ENCODE measurements at places on chromosomes 3 and 15.

GRCh38 chr3:21734746-21735145, 16.3 kb downstream of the ZNF385D start:
- DNase-seq, result no peak

GRCh38 chr15:88393719-88394519, 73.3 kb downstream of the MRPL46 start:
- no peak for DNase-seq

GRCh38 chr3:46987319-46987742, 7.9 kb downstream of the NBEAL2 start:
- no peak for DNase-seq

GRCh38 chr3:125143982-125144652, 68.4 kb downstream of the SLC12A8 start:
- DNase-seq, result no peak

DNA sequence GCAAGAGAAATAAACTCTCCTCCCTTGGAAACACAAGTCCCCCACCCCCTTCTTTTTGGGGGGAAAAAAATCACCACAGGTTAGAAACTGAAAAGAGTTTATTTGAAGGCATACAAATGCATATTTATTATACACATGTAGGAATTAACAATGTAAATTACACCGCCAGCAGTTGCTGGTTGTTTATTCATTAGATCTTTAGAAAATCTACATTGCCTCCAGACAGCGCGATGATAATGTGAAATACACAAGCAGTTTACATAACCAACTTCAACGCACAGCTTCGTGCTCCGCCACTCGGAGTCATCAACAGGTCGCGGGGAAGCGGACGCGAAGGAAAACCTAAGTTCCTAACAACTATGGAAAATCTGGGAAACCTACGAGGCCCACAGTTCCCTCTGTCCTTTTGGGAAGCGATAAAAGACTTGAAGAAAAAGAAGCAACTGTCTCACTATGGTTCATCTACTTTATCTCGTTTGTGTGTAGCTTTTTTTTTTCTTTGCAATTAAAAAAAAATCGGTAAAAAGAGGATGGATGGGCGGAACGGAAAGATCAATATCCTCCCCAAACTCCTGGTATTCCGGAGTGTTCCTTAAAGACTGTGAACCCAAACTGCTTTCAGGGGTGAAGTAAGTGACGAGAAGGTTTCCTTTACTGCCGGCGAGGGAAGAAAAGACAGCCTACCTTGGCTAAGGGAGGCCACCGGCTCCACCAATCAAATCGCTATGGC, 8.4 kb upstream of the FOXB1 start:
- DNase-seq, result no peak

DNA sequence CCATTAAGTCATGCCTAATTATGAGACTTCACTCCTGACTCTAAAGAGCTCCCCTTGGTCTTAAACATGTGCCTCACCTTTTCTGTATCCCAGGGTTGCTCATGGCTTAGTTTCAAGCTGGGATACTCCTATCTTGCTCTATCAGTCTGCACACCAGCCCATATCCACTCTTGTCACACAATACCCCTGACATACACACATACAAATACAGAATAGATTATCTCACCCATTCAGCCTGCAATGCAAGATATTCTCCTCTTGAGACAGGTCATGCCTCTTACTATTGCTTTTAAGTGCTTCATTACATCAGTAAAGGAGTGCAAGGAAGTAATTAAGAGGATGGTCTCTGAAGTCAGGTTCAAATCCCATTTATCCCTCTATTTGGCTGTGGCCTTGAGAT, 587.3 kb downstream of the IGSF11 start:
- no peak for DNase-seq

DNA sequence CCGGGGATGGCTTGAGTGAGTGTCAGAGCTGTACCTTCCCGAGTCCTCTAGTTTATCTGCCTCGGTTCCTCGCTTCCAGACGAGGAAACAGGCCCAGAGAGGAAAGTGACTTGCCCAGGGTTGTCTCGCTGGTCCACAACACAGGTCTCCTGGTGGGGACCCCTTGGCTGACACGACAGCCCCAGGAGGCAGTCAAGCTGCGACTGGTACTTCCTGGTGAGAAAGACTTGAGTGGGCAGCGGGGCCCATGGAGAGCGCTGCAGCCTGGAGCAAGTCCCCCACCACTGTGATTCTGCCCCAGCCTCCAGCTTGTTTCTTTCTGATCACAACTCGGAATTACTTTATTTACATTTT, 600 bp upstream of the CHRNA5 start:
- no peak for DNase-seq

GRCh38 chr3:52323526-52324295, 7.6 kb downstream of the DNAH1 start:
- DNase-seq, result no peak

GRCh38 chr3:149634573-149634972, 23.3 kb downstream of the WWTR1 start:
- DNase-seq, result no peak

GRCh38 chr15:42549741-42550392, 1.2 kb downstream of the HAUS2 start:
- peak; percentile 60 for DNase-seq

DNA sequence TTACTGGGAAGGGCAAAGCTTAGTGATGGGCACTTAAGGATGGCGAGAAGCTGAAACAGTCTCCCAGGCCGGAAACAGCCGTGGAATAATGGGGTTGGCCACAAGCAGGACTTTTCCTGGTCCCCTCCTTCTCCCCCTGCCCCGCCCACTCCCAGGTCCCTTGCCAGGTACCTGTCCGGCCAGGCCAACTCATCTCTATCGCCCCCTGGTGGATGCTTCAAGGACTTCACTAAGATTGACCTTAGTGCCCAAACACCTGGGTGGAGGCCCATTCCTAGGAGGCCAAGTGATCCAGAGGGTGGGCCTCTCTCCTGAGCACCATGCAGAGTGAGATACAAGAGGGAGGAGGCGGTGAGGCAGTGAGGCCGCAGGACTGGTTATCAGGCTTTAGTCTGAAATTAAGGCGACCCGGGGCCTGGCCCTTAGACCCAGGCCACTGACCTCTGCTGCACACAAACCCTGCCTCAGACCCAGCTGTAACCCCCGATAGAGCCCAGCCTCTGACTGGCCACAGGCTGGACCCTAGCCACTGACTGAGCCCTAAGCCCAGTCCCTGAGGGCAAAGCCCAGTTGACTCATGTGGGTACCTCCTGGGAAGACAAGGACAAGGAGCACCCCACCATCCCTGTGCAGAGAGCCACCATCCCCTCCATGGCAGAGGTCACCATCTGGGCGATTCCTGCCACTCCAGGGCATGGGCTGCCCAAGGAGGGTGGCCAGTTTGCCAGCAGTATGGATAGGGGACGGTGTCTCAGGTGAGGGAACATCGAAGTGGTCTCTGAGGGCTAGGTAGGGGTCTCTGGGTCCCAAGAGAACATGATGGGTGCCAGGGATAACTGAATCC, 37.6 kb downstream of the VIPR1 start:
- peak; percentile 54 for DNase-seq

DNA sequence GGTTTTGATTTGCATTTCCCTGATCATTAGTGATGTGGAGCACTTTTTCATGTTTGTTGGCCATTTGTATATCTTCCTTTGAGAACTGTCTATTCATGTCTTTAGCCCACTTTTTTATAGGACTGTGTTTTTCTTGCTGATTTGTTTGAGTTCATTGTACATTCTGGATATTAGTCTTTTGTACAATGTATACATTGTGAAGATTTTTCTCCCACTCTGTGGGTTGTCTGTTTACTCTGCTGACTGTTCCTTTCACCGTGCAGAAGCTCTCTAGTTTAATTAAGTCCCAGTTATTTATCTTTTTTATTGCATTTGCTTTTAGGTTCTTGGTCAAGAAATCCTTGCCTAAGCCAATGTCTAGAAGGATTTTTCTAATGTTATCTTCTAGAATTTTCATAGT, 91.1 kb upstream of the ATP11B start:
- DNase-seq, result no peak

DNA sequence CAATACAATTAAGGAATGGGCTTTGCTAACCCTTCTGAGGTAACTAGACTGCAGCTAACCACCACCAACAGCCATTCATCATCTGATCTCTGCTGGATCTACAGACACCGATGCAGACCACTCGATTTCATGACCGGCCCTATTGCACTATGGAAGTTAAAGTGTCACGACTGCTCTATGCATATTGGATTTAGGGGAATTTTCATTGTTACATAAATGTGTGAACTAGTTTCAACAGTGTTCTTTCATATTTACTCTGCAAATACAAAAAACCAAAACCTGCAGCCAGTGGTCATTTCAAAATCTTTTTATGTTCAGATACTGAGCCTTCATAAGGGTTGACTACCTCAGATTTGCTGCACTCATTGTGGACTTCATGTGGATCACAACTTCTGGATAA, 14.5 kb downstream of the CDV3 start:
- DNase-seq, result no peak

- DNase-seq, result no peak
Observed at GRCh38 chr3:9679476-9680080, 24.1 kb upstream of the CPNE9 start.

- DNase-seq, result no peak
Observed at GRCh38 chr3:14646589-14647413, 4.8 kb upstream of the CCDC174 start.

GRCh38 chr3:69739204-69740102, at the start of gene MITF:
Gene MITF (plus strand): TSS chr3:69739464. CDS start chr3:69739598, 134 bp downstream.
- DNase-seq, result peak; percentile 96

Data from suppressor macrophage treated with lipopolysaccharide for 4 hours (primary cell).